ENCODE measurements at places on chromosomes 1 and 21.

GRCh38 chr1:44777969-44778635 is 2.8 kb downstream of the RPS8 start:
- no peak for DNase-seq

GRCh38 chr1:164780863-164781262 is 221.9 kb downstream of the PBX1 start:
- DNase-seq = no peak

GRCh38 chr1:190262538-190262937 is 215.1 kb downstream of the BRINP3 start:
- no peak for DNase-seq

- DNase-seq = no peak
These were observed 93.2 kb downstream of the ZZZ3 start for GRCh38 chr1:77589231-77589630.

- DNase-seq = no peak
These were observed 70.1 kb upstream of the GORAB start for GRCh38 chr1:170461762-170462384.

DNA sequence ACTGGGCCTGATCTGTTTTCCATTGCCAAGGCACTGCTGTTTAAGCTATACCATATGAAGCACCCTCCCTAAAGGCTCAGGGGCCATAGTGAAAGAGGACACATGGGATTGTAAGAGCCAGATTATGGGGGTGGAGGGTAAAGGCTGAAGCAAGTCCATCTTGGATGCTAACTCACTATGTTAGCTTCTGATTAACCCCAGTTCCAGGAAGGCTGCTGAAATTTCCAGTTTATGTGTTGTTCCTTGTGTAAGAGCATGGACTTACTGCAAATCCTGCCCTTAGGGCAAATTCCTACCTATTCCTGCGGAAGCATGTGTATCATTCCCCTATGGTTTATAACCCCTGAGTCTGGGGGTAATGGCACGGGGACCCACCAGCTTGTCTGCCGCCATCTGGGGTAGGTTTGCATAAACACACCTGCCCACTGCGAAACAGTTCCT is 91.8 kb upstream of the SERBP1 start:
- no peak for DNase-seq

GRCh38 chr1:88655685-88656299 is 28.3 kb upstream of the PKN2 start:
- DNase-seq = no peak

DNA sequence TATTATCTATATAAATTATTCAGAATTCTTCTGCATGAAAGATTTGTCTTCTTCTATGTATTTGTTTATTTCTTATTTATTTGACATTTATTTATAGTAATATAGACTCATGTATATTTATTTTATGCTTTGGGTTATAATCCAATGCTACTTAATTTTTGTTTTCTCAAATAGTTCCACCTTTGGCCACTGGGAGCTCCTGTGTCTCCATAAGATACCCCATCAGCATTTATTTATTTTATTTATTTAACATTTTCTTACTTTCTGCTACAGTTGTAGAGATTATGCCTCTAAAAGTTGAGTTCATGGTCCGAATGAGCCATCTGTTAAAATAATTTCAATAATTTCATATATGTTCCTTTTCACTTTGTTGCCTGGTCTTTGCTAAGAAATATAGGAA is 289.4 kb downstream of the ADGRL2 start:
- no peak for DNase-seq

DNA sequence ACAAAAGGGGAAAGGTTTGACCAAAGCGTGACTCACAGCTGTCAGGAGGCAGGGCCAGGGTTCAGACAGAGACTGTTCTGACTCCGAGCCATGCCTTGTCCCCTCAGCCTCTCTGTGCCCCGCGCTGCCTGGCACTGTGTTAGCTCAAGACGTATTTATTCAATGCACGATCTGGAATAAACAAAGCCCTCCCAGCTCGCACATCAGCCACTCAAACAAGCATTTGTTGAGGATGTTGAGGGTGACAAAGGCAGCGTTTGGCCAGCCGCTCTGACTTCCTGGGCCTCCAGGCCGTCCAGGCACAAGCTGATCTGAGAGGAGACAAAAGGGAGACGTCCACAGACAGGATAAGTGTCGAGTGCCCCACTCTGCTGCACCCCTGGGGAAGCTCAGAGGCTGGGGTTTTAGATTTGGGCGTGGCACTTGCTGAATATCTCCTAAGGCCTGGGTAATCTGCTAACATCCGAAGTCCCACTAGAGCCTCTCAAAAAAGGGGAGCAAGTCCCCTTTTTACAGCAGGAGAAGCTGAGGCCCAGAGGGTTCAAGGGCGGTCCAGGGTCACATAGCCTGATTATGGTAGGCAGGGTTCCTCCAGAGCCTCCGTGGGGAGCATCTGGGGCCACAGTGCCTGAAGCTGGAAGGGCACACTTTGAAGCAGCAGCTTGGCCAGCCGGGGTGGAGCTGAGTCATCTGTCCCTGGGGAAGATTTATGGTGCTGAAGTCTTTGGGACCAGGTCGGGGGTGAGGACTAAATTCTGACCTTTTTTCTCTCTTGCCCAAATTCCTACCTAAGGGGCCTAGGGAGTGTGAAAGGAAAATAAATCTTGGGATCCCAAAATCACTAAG is 95.9 kb downstream of the SPSB1 start:
- DNase-seq = no peak

DNA sequence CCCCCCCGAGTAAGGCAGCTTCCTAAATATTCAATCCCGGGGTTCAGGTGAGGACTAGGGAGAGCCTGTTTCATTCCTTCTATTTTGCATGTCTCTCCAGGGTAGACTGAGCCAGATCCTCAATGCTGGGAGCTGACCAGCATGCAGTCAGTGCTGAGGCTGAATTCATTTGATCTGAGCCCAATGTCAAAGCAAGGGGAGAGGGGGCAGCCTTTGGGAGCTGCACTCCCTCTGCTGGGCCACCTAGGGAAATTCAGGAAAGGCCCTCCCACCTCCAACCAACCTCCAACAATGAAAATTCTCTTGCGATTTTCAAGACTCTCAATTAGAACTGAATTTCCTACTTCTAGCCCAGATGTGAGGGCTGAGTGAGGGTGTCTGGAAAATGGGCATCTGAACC is 371.2 kb downstream of the NPHP4 start:
- DNase-seq = no peak

GRCh38 chr1:114278911-114279310 is 125.2 kb upstream of the SYT6 start:
- DNase-seq = no peak

GRCh38 chr1:59697150-59697800 is 117.5 kb upstream of the HOOK1 start:
- DNase-seq = no peak

DNA sequence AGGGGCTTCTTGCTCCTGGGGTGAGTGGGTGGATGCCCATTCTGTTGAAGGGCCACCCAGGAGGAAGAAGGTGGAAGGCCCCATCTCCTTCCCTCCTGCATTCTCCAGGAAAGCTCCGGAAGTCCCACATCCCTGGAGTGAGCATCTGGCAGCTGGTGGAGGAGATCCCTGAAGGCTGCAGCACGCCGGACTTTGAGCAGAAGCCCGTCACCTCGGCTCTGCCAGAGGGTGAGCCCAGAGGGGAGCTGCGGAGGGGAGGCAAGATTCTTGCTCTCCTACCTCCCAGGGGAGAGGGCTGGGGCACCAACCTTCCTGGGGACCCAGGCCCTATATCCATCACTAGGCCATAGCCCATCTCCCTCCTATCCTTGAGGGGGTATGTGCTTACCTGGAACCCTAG is 3.4 kb downstream of the IGFN1 start:
- no peak for DNase-seq

DNA sequence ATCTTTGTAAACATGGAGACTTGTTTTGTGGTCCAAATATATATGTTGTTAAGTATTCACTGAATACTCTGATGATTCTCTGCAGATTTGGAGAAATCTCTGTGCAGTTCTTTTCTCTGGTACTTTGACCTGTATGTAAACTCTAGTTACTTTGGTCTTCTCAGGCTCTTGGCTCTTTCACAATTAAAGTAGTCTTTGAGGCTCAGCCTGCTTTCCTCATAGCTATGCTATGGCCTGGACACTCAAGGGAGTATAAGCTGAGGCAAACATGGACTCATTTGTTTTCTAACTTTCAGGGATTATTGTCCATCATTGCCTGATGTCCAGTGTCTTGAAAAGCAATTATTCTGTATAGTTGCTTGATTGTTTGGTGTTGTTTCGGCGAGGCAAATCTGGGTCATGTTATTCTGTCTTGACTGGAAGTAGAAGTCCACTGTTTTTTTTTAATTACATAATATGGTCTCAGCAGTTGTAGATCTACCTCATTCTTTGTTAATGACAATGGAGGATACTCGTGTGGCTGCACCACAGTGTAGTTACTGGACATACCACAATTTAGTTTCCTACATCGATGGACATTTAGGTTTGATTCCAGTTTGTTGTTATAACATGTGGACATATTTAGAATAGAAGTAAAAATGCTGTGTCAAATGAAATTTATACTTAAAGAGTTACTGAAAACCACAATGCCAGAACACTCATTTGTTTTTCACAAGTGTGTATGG is 9.2 kb downstream of the PTBP2 start:
- no peak for DNase-seq

- DNase-seq = no peak
These were observed 829.2 kb upstream of the ADAMTS5 start for GRCh38 chr21:27796106-27796505.

DNA sequence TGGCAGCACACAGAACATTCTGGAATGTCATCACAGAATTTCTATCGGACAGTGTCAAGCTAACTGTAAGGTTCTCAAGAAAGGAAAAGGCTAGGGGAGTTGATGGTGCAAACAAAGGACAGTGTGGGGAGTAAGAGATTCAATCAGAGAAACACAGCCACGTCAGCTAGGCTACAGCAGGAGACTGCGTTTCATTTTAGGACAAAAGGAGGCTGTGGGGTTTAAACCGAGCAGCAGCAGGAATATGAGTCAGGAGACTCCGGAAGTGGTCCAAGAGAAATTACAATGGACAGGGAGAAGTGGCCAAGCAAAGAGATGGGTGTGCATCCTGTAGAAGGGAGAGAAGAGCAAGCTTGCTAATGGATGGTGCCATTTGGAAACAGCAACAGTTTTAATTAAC is 37.4 kb upstream of the C1orf198 start:
- DNase-seq = no peak

DNA sequence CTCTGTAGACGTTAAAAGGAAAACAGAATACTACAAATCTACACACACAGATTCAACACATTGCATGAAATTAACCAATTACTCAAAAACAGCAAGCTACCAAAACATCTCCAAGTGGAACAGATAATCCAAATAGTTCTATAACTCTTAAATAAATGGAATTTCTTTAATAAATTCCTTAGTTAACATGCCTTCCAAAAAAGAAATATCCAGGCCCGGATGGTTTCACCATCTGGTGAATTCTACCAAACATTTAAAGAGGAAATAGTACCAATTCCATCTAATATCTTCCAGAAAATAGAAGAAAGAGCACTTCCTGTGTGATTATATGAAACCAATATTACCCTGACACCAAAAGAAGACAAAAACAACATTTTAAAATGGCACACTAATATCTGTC is 52.8 kb upstream of the COL6A2 start:
- no peak for DNase-seq

GRCh38 chr1:32336963-32337675 is 1.1 kb upstream of the MARCKSL1 start:
- no peak for DNase-seq

DNA sequence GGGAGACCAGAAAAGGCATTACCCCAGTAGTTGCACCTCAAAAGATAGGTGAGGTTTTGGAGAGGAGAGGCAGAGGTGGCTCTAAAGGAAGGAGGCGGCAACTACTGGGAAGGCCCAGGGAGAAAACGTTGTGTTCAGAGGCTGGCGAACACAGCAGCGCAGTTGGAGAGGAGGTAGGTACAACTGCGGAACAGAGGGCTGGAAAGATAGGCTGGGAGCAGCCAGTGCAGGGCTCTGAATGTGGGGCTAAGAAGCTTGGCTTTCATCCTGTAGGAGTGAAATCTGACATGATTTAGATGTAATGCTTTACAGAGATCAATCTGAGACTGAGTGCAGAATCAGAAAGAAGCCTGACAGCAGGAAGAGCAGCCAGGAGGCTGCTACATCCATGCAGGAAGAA is 13.0 kb downstream of the RIMS3 start:
- no peak for DNase-seq

DNA sequence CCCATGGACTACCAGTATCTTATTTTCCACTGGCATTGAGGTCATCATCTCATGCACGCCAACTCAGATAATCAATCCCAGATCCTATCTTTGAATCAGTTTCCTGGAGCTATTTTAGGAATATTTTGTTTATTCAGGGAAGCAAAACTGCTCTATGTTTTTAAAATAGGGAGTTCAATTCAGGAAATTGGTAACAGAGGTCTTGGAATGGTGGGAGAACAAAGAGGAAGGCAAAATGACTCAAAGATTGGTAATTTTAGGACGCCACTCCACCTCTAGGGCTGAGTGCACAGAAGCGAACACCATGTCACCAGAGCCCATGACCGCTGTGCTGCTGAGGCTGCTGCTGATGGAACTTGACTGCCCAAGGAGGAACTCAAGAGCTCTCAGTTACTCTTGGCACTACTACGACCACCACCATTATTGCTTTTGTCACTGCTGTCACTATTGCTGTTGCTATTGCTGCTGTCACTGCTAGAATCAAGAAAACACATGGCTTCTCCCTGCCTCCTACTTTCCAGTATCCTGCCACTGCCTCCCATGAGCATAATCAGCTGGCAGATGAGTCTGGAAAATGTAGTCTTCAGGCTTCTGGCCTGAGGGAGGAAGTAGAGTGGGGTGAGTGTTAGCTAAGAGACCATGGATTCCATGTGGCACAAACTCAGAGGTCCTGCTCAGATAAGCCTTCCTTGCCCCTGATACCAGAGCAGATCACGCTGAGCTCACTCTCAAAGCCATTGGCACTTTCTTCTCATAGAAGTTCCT is 71.6 kb upstream of the CNIH3 start:
- DNase-seq = no peak

GRCh38 chr1:228488125-228488817 is 1.1 kb downstream of the RNF187 start:
- DNase-seq = no peak

DNA sequence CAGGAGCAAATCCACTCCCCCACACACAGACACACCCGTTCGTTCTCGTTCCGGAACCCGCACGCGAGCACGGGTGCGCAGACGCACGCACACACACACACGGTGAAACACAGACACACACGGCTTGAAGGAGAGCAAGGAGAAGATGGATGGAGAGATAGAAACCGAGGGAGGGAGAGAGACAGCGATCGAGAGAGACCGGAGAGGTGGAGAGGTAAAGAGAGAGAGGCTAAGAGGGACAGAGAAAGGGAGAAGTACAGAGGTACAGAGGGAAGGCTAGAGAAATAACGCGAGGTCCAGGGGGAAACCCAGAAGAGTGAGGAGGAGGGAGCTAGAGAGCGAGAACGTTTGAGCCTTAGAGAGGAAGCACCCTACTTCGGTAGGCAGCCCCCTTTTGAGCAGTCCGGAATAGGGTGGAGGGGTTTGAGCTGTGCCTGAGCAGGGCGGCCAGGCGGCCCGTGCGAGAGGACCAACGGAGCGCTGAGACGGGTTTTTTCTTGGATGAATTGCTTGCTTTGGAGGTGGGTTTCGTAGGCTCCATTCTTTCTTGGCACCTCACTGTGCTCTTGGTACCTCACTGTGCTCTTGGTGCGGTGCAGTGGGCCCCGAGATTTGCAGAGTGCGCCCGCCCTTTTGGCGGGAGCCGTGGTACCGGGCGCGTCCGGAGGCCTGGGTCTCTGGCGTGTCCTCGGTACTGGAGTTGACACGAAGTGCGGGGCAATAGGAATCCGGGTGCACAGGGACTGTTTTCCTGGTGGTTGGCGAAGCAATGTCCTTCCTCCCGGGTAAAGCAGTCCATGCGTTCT is 88.4 kb upstream of the RHOU start:
- DNase-seq = no peak

All from activated T-helper 1 cell treated with Interleukin-2 at 50 U/mL for 16 hours (primary cell).